COLO829 (cell line): ENCODE measurements at places on chromosomes 6 and 20.

DNA sequence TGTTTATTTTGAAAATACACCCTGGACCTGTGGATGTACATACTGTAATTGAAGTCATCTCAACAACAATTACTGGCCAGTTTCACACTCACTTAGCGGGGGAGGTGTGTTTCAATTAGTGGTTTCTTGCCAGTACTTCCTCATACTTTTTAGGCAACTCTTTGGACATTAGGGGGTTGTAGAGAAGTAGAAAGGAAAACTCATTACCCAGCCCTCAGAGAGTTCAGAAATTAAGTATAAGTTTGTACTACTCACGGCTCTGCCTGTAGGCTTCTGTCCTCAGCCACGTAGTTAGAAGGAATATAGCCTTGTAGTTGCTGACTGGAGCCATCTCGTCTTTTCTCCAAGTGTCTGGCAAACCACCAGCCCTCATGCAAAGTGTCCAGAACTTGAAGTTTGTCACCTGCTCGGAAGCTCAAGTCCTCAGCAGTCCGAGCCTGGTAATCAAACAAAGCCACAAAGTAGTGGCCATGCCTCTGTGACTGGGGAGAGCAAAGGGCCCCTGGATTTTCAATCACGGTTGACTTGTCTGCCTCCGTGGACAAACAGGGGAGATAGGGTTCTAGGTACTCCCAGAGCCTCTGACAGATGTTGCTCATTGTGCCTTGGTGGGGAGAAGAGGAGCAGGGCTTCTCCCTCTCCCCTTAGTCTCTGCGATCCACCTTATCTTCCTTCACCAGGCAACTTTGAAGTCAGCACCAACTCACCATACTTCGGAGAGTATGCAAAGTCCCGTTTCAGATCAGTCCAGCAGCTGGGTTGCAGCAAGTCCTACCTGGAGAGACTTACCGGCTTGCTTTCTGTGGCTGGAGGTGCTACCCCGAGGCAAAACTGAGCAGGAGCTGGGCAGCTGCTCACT is 749 bp downstream of the FRK start:
- DNase-seq, result no peak

DNA sequence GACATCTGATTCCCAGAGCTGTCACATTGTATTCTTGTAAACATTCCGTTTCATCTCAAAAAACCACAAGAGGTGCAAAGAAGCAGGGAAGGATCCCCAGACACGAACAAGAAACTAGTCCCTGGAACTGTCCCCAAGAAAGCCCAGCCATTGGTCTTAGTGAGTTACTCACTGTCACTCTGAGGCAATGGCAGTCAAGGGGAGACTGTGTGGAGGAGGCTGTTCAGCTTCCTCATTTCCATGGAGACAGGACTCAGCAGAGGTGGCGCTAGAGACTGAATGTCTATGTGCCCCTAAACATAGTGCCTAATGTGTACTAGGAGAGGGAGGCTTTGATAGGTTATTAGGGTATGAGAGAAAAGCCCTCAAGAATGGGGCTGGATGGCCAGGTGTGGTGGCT is 11.1 kb downstream of the ULBP1 start:
- no peak for DNase-seq

DNA sequence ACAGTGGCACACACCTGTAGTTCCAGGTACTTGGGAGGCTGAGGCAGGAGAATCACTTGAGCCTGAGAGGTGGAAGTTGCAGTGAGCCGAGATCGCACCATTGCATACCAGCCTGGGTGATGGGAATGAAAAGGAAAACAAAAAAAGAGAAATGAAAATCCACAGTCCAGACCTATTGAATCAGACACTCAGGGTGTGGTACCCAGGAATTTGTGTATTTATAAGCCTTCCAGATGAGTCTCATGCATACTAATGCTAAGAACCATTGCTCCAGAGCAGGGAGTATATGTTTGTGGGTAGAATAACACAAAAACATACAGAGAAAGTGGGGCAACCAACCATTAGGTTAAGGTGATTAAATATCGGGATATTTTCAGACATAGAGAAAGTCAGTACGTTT is 36.1 kb upstream of the PLCB4 start:
- no peak for DNase-seq

GRCh38 chr20:1094751-1095150 is 23.7 kb upstream of the PSMF1 start:
- DNase-seq, result no peak

- no peak for DNase-seq
Observed at GRCh38 chr20:40702504-40702903, 13.5 kb upstream of the MAFB start.

- DNase-seq, result no peak
Observed at GRCh38 chr20:48153523-48153922, 368.2 kb upstream of the SULF2 start.

GRCh38 chr6:102204351-102204750 is 810.8 kb downstream of the GRIK2 start:
- DNase-seq, result no peak

DNA sequence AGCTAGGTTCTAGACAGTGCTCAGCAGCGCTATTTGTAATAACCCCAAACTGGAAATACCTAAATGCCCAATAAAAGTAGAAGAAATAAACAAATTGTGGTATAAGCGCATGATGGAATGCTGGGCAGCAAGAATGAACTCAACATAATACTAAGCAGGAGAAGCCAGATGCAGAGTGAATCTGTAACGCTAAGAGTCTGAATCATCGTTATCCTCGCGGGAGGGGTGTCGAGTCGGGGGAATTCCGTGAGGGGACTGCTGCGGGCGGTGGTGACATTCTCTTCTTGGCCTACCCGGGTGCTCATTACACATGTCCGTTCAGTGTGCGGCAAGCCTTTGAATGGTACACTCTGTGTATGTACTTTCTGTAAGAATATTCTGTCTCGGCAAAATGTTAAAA is 83.7 kb downstream of the SULF2 start:
- no peak for DNase-seq

- DNase-seq, result peak; percentile 25
Observed at GRCh38 chr6:17059022-17059421, 42.8 kb upstream of the STMND1 start.

DNA sequence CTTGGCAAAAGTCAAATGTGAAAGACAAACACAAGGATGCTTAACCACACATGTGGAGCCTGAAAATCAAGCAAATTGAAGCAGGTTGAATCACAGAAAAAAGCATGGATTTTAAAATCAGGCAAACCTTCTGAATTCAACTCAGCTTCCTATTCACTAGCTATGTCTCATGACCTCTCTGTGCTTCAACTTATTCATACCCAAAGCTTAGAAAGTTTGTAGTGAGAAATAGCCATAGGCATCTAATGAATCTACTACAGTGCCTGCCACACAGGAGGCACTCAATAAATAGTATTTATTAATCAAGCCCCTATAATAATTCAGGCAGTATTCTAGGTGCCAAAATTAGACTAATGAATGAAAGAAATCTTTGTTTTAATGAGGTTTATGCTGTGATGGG is 112.2 kb upstream of the TNFAIP3 start:
- DNase-seq, result no peak

GRCh38 chr20:2698912-2699311 is 6.3 kb downstream of the EBF4 start:
- no peak for DNase-seq

DNA sequence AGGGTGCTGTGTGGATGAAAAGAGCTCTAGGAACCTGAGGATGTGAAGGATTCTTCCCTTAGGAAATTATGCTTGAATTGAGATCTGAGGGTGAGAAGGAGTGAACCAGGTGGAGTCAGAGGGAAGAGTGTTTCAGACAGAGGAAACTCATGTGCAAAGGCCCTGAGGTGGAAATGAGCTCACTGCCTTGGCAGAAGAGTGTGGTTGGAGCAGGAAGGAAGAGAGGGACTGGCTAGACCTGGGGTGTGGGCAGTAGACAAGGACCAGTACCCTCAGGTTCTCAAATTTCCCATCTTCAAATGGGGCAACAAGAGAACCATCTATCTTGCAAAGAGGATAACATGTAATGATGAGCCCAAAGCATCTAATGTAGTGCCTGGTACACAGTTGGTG is 24.0 kb upstream of the GTSF1L start:
- no peak for DNase-seq

DNA sequence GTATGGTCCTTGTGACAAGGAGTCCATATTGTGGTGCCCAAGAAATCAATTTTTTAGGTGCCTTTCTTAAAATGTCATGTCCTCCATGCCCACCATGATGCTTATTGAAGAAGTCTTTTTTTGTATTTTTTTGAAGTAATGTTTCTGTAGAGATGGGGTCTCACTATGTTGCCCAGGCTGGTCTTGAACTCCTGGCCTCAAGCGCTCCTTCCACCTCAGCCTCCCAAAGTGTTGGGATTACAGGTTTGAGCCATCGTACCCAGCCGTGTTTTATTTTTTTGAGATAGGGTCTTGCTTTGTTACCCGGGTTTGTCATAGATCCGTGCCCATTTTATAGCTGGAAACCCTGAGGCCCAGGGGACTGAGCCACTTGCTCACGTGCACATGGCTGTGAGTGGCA is 238.3 kb downstream of the ATXN1 start:
- DNase-seq, result no peak

DNA sequence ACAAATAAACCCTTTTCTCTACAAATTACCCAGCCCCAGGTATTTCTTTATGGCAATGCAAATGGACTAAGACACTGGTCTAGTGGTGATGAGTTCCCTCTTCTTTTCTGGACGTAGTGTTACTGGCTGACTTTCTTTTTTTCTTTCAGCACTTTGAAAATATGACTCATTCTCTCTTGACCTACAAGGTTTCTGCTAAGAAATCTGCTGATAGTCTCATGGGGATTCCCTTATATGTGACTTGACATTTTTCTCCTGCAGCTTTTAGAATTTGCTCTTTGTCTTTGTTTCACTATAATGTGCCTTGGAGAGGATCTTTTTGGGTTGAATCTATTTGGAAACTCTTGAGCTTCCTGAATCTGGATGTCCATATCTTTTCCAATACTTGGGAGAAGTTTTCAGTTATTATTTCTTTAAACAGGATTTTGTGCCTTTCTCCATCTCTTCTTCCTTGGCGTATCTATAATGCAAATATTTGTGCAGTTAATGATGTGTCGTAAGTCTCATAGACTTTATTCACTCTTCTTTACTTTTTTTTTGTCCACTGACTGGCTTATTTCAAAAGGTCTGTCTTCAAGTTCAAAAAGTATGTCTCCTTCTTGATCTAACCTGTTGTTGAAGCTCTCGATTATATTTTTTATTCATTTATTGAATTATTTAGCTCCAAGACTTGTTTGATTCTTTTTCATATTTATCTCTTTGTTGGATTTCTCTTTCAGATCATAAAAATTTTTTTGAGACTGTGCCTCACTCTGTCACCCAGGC is 42.2 kb upstream of the TPD52L1 start:
- DNase-seq, result no peak

GRCh38 chr6:131368198-131368911 is 204.7 kb upstream of the ARG1 start:
- DNase-seq, result no peak

DNA sequence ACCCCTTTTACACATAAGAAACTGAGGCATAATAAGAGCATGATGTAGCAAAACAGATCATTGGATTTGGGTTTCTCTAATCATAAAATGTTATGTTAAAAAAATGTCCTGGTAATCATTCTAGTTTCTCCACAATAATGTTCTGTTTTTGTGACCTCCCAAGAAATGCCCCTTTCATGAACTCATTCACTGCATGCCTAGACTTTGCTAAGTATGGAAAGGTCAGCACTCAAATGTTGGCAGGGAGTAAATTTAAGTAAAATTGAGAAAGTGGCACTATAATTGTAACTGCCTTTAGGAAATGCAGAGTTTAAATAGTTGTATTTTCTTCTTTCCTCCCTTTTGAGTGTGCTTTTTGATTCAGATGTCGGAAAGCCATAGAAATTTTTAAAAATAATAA is 48.5 kb upstream of the ID4 start:
- no peak for DNase-seq

DNA sequence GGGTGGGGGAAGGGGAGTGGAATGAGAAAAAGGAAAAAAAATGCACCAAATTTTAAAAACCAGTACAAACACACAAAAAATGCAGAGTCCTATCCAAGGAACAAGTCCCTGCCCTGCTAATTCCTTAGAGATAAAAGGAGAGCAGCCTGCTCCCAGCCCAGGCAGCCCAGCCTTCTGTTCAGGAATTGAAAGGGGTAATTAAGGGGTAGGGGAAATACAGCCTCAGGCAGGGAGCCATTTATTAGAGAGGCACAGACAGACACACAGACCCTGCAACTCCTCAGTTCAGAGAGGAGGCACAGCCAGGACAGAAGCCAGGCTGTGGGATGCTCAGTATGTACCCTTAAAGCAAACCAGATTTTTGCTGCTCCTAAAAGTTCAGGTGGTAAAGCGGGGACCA is 137.2 kb downstream of the EYA2 start:
- DNase-seq, result no peak

DNA sequence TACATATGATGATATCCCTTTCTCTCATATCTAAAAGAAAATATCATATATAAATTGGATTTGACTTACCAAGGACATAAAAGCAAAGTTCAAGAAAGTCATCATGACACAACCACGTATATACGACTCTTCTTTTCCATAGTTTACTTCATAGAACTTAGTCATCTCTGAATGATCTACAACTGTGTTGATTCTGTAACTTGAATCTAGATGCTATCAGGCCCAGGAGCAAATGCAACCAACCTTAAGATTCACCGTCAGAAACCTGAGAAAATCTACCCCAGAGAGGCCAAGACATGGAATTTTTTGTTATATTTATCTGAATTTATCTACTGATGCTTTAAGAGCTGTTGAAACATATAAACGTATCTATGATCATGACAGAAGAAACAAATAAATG is 165.6 kb downstream of the PDE10A start:
- no peak for DNase-seq

- peak; percentile 79 for DNase-seq
Observed at GRCh38 chr20:38201356-38201755, 36.3 kb upstream of the TGM2 start.

- no peak for DNase-seq
Observed at GRCh38 chr6:44789806-44790205, 402.3 kb downstream of the CDC5L start.

- DNase-seq, result no peak
Observed at GRCh38 chr6:87741001-87741650, 39.1 kb upstream of the AKIRIN2 start.

GRCh38 chr6:41700463-41701347 is 34.7 kb downstream of the TFEB start:
- no peak for DNase-seq
